Kidney epithelial cell (primary cell): ENCODE measurements at places on chromosomes 11 and 22.

GRCh38 chr11:121366038-121366437 lies 73.5 kb downstream of the SC5D start:
- no peak for DNase-seq

- DNase-seq = no peak
Measured at GRCh38 chr11:118129471-118130172, 23.0 kb downstream of the SCN4B start.

GRCh38 chr22:20268279-20269012 lies at the start of gene RTN4R:
TSS of gene RTN4R (minus strand) at chr22:20268318. CDS start at chr22:20268092, 226 bp downstream.
- DNase-seq = no peak

DNA sequence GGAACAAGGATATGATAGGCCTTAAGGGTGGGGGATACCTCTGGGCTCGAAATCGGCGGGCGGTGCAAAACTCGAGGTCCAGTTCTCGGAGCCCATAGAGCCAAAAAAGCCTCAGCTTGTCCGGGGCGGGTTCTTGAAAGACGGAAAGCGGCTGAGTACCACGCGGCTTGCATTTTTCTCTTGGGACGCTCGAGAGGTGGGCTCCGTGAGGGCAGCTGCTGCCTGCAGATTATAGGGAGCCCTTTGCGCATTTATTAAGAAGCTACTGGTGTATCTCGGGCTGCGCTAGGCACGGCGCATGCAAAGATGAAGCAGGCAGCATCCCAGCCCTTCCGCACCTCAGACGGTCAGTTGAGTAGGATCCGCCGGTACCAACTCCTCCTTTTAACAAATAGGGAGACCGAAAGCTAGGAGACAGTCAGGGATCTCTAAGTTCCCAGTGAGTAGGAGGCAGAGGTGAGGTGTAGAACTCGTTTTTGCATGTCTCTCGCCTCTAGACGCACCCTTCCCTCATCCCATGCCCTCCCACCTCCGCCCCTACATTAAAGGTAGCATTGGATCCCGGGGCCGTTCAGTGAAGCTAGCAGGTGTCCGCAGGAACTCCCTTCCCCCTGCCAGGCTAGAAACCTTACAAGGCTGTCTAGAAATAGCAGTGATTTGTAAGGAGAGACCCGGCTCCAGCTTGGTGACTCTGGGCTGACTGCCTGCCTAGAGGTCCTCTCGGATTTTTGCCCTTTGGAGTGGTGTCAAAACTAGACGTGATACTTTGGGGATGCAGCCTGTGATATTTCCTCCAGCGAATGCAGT lies 768 bp downstream of the LDHA start:
- DNase-seq = no peak

DNA sequence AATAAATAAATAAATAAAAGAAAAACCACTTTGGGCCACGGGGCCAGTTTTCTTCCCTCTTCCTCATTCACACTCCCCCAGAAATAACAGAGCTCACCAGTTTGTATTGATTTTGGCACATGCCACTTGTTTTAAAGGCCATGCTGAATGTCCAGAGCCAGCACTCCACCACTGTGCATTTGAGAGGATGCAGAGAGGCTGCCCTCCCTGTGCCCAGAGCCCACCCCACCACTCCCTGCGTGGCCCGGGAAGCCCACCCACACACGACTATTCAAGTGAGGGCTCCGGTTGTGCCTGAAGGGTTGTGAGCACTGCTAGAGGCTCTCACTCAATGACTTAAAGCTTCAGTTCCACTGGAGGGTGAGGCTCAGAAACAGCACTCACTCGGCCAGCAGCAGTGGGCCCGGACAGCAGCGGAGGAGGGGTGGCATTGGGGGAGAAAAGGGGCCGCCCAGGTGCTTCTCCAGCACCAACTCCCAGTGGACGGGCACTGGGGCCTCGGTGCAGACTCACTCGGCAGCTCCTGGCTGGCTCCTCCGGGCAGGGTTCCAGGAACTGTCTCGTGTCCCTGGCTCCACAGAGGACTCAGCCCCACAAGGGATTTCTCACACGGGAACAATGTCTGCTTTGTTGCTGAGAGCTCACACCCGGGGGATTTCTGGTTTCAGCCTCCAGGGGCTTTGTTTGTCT lies 112.7 kb downstream of the SHANK2 start:
- no peak for DNase-seq

GRCh38 chr11:119506436-119506835 lies 83.5 kb upstream of the THY1 start:
- DNase-seq = no peak

GRCh38 chr11:9601876-9602199 lies 28.4 kb downstream of the WEE1 start:
- no peak for DNase-seq

DNA sequence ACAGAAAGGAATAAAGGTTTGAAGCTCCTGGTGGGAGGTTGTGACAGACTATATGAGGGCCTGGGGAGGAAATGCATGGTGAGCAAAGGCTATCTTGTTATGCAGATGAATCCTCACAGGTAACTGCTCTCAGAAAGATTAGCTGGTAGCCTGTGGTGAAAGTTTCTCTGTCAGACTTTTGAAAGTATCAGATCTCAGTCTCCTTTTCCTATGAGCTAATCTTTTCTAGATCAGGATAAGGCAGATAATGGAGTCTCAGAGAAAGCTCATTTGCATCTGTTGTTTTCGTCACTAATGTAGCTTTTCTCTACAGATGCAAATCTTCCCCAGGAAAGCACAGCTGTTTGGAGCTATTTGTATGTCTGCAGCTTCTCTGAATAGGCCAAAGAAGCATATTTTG lies 21.0 kb upstream of the OR6X1 start:
- no peak for DNase-seq

DNA sequence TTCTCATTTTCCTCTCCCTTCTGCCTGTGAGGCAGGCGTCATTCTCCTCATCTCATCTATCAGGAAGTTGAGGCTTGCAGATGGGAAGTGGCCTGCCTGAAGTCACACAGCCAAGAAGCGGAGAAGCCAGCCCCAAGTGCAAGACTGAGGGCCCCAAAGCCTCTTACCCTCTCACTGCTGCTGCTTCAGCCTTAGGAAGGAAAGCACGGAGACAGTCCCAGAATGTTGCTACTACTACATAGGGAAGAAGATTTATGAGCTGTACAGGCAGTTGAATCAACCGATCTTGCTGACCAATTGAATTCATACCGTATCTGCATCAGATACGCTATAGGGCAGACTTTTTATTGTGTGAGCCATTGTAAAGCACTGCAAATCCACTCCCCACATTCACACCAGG lies 89.0 kb downstream of the CWC15 start:
- no peak for DNase-seq

DNA sequence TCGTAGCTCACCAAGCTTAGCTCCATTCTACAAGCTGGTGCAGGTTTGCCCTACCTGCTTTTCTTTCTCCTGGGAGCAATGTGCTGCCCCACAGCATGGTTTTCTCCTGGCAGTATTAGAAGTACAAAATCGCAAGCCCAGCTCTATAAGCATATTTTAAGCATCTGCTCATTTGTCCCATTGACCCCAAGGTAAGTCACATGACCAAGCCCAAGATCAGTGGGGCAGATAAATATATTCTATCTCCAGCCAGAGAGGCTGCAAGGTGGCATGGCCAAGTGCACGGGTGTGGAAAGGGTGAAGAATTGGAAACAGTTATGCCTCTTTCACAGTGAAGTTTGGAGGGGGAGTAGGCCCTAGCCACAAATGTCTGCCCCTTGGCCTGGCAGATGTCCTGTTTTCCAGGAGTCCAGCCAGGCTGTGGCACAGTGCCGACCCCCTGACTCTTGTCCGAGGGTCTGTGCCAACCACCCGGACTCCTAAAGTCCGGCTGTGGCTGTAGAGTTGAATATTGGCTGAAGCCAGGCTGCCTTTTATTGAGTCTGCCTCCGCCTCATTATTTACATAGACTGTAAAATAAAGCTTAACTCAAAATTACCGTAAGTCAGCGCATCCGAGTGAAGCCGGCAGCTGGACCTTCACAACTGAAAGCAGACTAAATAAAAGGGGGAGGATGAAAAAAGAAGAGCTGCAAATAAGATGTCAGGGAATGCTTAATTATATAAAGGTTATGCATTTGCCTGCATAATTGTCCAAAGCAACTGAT lies 165.7 kb downstream of the COMMD9 start:
- DNase-seq = no peak

GRCh38 chr11:71309181-71309580 lies 56.8 kb upstream of the SHANK2 start:
- DNase-seq = no peak
